ENCODE measurements at places on chromosomes 2 and 18.
A peak's percentile ranks its signal among the peaks of the same experiment; 100 is the strongest.

DNA sequence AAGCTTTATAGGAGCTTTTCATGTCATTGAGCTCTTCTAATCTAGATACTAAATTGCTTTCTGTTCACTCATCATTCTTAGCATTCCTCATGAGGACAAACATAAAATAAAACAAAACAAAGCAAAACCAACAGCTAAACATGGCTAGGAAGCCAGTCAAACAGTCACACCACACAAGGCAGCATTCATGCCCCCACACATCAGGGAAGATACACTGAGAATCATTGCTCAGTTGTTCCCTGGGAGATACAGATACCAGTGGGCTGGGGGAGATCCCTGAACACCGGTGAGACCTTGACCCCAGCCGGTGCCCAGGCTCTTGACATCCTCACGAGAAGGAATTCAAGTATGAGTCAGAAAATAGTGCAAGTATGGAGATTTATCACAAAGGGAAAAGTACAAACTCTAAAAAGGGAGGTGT lies 177.9 kb upstream of the ARL4C start:
- peaks cover 27% of the 10 kb centered on the region for H3K4me1 ChIP-seq
- H3K27me3 ChIP-seq: no peaks in the 10 kb centered on the region
- H3K4me3 ChIP-seq: no peak overlapping the region
- peak overlapping the region; percentile 74 for H3K27ac ChIP-seq

- no peaks in the 10 kb centered on the region for H3K27me3 ChIP-seq
- no peaks in the 10 kb centered on the region for H3K4me1 ChIP-seq
- no peaks in the 10 kb centered on the region for H3K36me3 ChIP-seq
- H3K4me3 ChIP-seq: no peak overlapping the region
Observed at GRCh38 chr18:55302167-55302833, 285.7 kb downstream of the TCF4 start.

- no peaks in the 10 kb centered on the region for H3K27me3 ChIP-seq
- H3K4me3 ChIP-seq: no peak overlapping the region
- no peaks in the 10 kb centered on the region for H3K4me1 ChIP-seq
- no peak overlapping the region for H3K27ac ChIP-seq
- no peaks in the 10 kb centered on the region for H3K36me3 ChIP-seq
Observed at GRCh38 chr2:192127434-192127833, 67.3 kb downstream of the TMEFF2 start.

DNA sequence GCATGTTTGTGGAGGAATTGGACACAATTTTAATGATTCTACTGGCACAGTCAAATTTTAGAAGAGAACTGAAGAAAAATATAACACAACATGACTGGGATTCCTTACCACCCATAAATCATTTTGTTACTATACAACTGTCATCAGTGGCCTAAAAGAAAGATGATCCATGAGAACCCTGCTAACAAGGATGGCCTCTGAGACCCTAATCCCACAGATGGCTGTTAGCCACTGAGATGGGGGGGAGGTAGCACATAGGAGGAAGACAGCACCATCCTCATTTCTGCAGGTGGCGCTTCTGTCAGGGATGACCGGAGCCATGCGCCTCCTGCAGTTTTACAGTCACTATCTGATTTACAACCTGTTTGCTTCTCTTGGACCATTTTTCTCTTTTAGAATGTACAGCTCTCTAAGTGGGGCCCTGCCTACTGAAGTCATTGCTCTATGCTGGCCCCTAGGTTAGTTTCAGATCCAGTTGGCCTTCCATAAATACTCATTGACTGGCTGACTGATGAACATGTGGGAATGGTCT lies 279.8 kb downstream of the NAPG start:
- H3K36me3 ChIP-seq: no peaks in the 10 kb centered on the region
- H3K27ac ChIP-seq: no peak overlapping the region
- no peak for DNase-seq
- H3K4me1 ChIP-seq: peaks cover 1% of the 10 kb centered on the region

- H3K27ac ChIP-seq: no peak overlapping the region
- no peak for DNase-seq
- no peak overlapping the region for H3K4me3 ChIP-seq
Observed at GRCh38 chr18:80193701-80194100, 53.6 kb downstream of the PARD6G start.

GRCh38 chr2:152400607-152401214 lies 65.7 kb downstream of the FMNL2 start:
- DNase-seq: no peak
- peaks cover 9% of the 10 kb centered on the region for H3K4me1 ChIP-seq
- H3K27me3 ChIP-seq: no peaks in the 10 kb centered on the region

DNA sequence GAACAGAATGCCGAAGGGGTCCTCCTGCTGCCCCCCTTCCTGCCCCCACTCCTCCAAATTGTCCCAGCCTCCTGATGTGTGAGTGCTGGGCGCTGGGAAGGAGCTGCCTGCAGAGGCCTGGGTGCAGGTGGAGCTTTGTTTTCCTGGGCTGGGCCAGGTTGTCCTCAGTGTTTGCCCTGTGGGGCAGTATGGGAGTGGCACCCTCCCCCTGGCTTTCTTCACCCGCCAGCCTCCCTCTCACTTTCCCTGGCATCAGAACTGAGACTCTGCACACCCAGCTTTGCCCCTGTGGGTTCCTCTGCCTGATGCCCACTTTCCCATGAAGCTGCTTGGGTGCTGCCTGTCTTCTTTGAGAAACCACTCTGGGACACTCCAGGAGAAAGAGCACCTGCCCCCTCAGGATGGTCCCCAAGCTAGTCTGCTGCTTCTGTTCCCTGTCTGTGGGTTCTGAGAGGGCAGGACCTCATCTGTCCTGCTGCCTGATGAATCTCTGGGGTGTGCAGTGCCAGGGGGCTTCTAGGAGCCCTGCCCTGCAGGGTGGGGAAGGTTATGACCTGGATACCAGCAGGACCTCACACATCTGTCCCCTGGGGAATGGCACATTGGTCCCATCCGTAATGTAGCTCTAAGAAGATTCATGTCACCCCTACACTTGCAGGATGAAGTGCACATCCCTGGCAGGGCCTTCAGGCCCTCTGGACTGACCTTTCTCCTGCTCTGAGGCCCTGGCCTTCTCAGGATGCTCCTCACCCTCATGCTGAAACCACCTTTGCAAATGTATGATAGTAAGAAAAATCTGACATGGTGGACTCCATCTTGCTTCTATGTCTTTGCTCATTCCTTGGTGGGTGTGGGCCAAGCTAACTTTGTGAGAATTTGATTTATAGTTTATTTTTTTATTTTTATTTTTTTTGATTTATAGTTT lies 146.8 kb upstream of the HS6ST1 start:
- H3K27me3 ChIP-seq: no peaks in the 10 kb centered on the region
- H3K4me3 ChIP-seq: no peak overlapping the region

GRCh38 chr2:181992776-181993175 lies 7.1 kb downstream of the PPP1R1C start:
- no peaks in the 10 kb centered on the region for H3K36me3 ChIP-seq
- no peak overlapping the region for H3K27ac ChIP-seq
- no peaks in the 10 kb centered on the region for H3K4me1 ChIP-seq
- H3K27me3 ChIP-seq: no peaks in the 10 kb centered on the region
- no peak overlapping the region for H3K4me3 ChIP-seq

DNA sequence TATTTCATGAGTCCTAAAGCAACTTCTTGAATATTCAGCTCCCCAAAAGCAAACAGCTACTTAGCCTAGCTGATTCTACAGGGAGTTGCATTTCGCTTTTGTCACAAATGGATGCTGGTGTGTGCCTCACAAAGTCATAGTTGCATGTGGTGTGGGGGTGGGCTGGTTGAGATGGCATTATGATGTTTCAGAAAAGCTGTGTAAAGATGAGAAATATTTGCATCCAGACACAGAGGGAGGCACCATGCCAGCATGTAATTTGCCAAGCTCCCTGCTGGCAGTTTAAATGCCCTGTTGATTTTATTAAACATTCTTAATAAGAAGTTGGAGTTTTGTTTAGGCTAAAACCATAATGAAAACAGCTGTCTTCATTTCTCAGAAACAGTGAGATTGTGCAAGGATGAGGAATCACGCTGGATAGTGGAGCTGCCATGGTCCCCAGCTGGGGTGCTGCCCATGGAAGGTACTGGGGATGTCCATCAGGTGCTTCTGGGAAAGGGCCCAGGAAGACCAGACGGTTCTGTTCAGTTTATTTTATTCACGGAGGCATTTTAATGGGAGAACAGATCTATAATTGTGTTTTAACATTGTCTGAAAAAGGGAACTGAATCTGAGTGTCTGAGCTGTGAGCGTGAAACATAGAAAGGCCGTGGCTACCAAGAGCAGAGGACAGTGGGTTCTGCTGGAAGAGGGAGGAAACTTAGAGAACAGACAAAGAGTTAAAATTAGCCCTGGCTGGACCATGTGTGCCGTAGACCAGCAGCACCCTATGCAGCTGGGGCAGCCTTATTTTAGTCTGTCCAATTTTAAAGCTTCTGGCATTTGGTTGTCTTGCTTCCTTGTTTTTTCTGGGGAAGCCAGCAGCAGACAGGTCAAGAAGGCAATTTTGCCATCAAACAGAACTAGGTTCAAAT lies 177.1 kb downstream of the FAM210A start:
- peaks cover 36% of the 10 kb centered on the region for H3K27me3 ChIP-seq
- no peak overlapping the region for H3K27ac ChIP-seq
- H3K36me3 ChIP-seq: no peaks in the 10 kb centered on the region
- no peak for DNase-seq

GRCh38 chr2:64598226-64598625 lies 55.5 kb downstream of the SERTAD2 start:
- H3K27ac ChIP-seq: no peak overlapping the region
- H3K4me1 ChIP-seq: peaks cover 5% of the 10 kb centered on the region
- H3K27me3 ChIP-seq: no peaks in the 10 kb centered on the region
- peaks cover 2% of the 10 kb centered on the region for H3K36me3 ChIP-seq

GRCh38 chr18:12569791-12570190 lies 88.1 kb downstream of the SPIRE1 start:
- peaks cover 2% of the 10 kb centered on the region for H3K4me1 ChIP-seq
- DNase-seq: no peak
- H3K27me3 ChIP-seq: no peaks in the 10 kb centered on the region
- no peak overlapping the region for H3K27ac ChIP-seq

- no peaks in the 10 kb centered on the region for H3K4me1 ChIP-seq
- H3K4me3 ChIP-seq: no peak overlapping the region
- H3K27ac ChIP-seq: no peak overlapping the region
- DNase-seq: no peak
- no peaks in the 10 kb centered on the region for H3K27me3 ChIP-seq
- no peaks in the 10 kb centered on the region for H3K36me3 ChIP-seq
Observed at GRCh38 chr2:151862700-151863099, 34.5 kb upstream of the ARL5A start.

DNA sequence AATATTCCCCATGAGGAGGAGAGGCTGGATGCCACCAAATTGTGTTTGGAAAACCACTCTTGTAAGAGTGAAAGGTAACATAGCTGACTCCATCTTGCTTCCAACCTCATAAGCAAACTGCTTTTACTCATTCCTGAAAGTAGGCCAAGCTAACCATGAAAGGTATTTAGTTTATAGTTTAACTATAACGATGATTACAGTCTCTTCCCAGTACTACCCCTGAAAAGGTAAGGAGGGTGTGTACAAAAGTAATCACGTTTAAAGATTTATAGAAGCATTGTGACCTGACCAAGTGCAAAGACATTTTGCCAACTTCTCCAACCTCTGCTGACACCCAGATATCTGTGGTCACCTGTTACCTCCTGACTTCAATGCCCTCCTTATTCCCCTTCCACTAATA lies 122.6 kb downstream of the CD8B2 start:
- no peaks in the 10 kb centered on the region for H3K27me3 ChIP-seq
- H3K36me3 ChIP-seq: no peaks in the 10 kb centered on the region
- H3K4me3 ChIP-seq: no peak overlapping the region

- no peaks in the 10 kb centered on the region for H3K4me1 ChIP-seq
- H3K27ac ChIP-seq: no peak overlapping the region
- H3K4me3 ChIP-seq: no peak overlapping the region
- no peaks in the 10 kb centered on the region for H3K27me3 ChIP-seq
- DNase-seq: no peak
Observed at GRCh38 chr2:104572834-104573233, 281.1 kb upstream of the POU3F3 start.

DNA sequence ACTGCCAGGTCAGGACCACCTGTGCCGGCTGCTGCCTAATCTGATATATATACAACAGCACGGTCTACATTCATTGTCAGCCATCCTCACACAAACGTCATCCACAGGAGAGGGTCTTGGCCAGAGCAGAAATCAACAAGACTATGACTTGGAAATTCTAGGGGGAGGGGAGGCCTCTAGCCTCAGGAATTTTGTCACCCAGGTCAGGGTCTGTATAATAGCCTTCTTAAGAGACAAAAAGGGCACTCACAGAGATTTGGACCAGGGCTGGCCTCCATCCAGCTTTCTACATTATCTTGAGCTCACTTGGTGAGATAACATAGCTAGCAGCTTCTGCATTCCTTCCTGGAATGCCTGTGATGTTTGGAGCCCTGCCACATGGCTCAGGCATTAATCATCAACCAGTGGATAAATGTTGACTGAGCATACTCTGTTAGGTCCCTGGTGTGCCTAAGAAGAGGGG lies 50.4 kb upstream of the CTIF start:
- peak; percentile 73 for DNase-seq
- no peaks in the 10 kb centered on the region for H3K36me3 ChIP-seq
- H3K27ac ChIP-seq: peak overlapping the region; percentile 85
- no peaks in the 10 kb centered on the region for H3K27me3 ChIP-seq
- H3K4me1 ChIP-seq: peaks cover 7% of the 10 kb centered on the region
- H3K4me3 ChIP-seq: no peak overlapping the region

DNA sequence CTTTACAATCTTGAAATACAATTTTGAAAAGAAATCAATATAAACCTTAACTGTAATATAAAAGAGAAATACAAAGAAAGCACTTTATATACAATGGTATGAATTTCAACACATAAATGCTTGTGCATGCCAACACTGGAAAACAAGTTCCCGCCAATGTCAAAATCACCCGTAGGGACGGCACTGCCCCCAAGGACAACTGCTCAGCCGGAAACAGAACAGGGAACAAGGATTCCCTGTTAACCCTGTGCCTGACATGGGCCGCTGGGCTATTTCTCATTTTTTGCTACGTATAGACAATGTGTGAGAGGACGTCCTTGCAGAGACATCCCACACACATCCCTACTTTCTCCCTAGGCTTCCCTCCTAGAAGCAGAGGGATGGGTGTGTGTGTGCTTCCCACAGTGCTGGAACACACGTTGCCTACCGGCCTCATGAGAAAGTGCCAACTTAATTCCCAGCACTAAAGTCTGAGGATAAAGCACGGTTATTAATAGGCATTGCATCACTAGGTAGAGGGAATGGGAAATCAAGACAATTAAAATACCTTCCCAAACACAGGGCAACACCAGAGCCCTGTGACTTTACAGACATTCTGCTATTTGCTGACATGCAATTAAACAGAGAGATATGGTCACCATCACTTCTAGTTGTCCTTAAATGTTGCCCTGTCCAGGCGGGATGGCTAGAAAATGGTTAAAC lies 14.4 kb downstream of the AFG3L2 start:
- peaks cover 22% of the 10 kb centered on the region for H3K36me3 ChIP-seq
- no peak overlapping the region for H3K4me3 ChIP-seq
- H3K4me1 ChIP-seq: peaks cover 22% of the 10 kb centered on the region
- no peak overlapping the region for H3K27ac ChIP-seq
- H3K27me3 ChIP-seq: no peaks in the 10 kb centered on the region

DNA sequence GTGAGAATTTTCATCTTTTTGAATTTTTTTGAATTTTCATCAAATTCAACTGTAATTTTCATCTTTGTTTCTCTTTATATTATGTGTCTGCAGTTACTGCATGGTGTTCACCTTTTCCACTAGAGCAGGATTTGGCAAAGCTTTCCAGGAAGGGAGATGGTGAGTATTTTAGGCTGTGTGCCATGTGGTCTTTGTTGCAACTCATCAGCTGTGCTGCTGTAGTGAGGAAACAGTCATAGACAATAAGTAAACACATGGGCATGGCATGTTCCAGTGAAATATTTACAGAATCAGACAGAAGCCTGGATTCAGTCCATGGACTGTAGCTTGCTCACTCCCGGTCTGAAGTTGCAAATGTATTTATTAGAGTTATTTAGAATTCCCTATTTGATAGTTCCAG lies 120.4 kb downstream of the DCDC2C start:
- H3K27me3 ChIP-seq: no peaks in the 10 kb centered on the region
- no peaks in the 10 kb centered on the region for H3K36me3 ChIP-seq
- no peak overlapping the region for H3K4me3 ChIP-seq
- no peak overlapping the region for H3K27ac ChIP-seq
